ENCODE measurements at places on chromosomes 3 and 15. TPM values are rescaled to one million over a fixed set of nuclear protein-coding genes. Genes with fewer than 3 reads are reported as not detected.

The RLBP1 gene
- 3.6 TPM for polyA plus RNA-seq

The SPESP1 gene
- polyA plus RNA-seq, result 5.2 TPM

The GATA2 gene
- polyA plus RNA-seq, result 5.2 TPM

The SIN3A gene
- 34.8 TPM for polyA plus RNA-seq

The NXPE3 gene
- polyA plus RNA-seq, result 21.9 TPM

The GOLGA8S gene
- 1.6 TPM for polyA plus RNA-seq

The ARHGEF26 gene
- 48.2 TPM for polyA plus RNA-seq

The PPARG gene
- 3.7 TPM for polyA plus RNA-seq

The SNUPN gene
- 30.0 TPM for polyA plus RNA-seq

The ERC2 gene
- 32.6 TPM for polyA plus RNA-seq

The BRPF1 gene
- 15.2 TPM for polyA plus RNA-seq

The P2RY14 gene
- polyA plus RNA-seq, result 3.5 TPM

Measured in spinal cord (tissue), 10 donors.